Activated CD4-positive, alpha-beta T cell treated with anti-CD3 and anti-CD28 coated beads, Interleukin-2, amount 10 ng/mL, durations not matched to agents 24 days and 14 days (primary cell): ENCODE measurements at places on chromosomes 12 and 14. TPM values are rescaled to one million over a fixed set of nuclear protein-coding genes. Genes with fewer than 3 reads are reported as not detected.

- DNase-seq = no peak
Measured at GRCh38 chr12:23888396-23889068, 60.9 kb downstream of the SOX5 start.

DNA sequence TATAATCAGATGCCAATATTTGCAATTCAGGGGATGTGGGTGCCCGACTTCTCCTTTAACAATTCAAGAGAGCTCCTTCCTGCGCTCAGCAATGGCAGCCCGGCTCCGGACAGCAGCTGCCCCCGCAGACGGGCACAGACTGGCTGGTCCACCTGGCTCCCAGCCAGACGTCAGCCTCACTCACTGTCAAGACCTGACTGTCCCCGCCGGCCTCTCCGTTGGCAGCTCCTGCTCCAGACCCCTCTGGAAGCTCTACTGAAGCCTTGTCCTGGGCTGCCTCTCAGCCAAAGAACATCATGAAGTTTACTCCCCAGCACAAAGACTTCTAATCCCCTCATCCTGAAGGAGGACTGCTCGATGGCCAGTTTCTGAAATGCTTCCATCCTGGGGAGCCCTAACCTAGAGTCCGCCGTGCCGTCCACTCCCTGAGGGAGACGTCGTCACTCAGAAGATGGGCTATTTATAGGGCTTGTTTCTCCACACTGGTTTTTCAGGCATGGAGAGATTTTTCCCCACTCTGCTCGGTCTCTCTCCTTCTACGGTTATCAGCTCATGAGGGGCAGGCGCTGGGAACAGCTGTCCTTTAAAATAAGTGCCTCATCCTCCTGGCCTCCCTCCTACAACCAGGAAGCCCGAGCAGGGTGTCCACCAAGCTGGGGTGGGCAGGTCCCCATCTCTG is 126.2 kb downstream of the RFLNA start:
- DNase-seq = no peak

- no peak for DNase-seq
Measured at GRCh38 chr12:121778567-121779421, 14.7 kb downstream of the RHOF start.

DNA sequence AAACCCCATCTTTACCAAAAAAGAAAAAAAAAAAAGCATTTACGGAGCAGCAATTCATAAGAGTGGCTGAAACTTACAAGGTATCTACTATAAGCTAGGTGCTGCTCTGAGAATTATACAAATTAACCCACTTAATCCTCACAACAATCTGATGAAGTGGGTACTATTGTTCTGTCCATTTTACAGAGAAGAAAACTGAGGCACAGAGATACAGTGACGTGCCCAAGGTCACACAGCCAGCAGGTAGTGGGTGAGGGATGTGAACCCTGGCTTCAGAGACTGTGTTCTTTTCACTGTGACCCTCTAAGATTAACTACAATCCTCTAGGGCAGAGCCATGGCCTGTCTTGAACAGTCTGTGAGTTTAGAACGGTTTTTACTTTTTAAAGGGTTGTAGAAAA is 3.3 kb downstream of the DDX54 start:
- DNase-seq = no peak

- DNase-seq = no peak
Measured at GRCh38 chr12:122111089-122111641, 32.6 kb downstream of the MLXIP start.

GRCh38 chr14:43476822-43477221 is 1030.3 kb downstream of the FSCB start:
- no peak for DNase-seq

DNA sequence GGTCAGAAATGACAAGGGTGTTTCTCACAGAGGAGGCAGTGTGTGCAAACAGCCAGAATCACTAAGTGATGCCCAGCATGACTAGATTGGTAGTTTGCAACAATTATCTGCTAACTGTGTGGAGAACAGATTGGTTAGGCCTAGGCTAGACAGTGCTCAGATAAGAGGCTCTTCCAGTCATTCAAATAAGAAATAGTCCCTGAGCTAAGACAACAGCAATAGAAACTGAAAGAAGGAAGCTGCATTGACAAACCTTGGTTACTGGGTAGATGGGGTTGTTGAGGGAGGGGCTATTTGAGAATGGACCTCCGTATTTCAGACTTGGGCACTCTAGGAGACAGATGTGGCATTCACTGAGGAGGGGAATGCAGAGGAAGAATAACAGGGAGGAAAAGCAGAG is 255.0 kb upstream of the NPAS3 start:
- no peak for DNase-seq

DNA sequence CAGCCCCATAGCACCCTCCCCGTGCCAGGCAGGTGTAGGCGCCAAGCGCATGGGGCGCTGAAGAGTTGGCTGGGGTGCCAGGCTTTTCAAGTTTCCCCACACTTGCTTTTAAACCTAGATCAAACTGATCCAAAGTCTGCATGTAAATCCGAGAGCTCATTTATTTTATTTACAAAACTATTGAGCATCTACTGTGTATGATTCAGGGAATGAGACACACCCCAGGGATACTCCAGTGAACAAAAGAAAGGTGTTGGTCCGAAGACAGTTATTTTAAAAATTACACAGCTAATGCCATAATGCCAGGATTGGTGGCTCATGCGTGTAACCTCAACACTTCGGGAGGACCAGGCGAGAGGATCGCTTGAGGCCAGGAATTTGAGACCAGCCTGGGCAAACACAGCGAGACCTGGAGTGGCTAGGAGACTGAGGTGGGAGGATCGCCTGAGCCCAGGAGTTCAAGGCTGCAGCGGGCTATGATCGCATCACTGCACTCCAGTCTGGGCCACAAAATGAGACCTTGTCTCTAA is 780 bp upstream of the SLC41A2 start:
- no peak for DNase-seq

DNA sequence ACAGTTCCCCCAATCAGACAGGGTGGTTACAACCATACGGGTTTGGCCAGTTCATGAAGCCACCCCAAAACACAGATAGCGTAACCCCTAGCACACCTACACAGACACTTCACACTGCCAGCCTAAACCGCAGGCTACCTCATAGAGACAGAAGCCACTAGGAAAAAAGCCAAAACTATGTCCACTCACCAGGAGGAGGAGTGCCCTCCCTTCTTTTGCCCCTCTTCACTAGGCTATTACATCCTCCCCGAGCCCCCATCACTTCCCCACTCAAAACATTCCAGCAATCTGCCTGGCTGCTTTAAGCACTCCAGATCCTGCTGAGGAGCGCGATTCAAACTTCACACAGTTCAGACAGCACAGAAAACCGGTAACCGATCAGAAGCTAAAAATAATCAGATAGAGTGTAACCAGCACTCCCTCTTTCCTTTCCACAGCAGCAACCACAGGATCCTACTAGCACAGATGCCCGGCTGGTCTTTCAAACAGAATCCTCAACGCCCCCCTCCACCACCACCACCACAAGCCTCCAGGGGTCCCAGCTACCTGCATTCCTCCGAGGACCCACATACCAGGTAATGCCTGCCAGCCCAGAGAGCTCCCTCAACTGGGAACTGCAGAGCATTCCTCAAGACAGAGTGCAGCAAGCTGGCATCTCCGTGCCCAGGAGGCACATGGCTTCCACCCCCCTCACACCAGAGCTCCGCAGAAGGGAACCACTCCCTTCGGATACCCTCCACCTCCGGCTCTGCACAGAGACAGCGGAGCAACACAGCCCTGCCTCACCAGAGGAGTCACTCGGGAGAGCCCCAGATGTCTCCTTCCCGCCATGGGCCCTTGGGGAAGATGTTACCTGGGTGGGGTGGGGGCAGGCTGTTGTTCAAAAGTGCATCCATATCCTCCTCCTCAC is 1.5 kb downstream of the CHD4 start:
- DNase-seq = peak; percentile 76

DNA sequence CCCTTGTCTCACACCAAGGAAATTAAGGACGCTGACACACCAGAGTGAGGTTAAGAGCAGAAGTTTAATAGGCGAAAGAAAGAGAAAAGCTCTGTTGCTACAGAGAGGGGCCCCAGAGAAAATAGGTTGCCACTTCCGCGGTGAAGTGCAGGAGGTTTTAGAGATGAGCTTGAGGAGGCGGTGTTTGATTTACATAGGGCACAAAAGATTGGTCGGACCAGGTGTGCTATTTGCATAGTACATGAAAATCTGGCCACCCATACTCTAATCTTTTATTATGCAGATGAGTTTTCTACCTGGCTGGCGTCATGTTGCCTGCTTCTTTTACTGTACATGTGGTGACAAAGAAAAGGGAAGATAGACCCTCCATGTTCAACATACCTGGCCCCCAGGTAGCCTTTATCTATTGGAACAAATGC is 23.3 kb upstream of the MYF6 start:
- no peak for DNase-seq

GRCh38 chr12:57185403-57185802 is 31.2 kb upstream of the NXPH4 start:
- DNase-seq = no peak

The CD163 gene
- total RNA-seq = not detected in 2 replicates

The STAC3 gene
- total RNA-seq = 4.9 and 5.5 TPM in 2 replicates

The FOXJ2 gene
- 18.5 and 18.6 TPM in 2 replicates for total RNA-seq

The HOXC6 gene
- total RNA-seq = not detected in 2 replicates

The CORO1C gene
- 64.6 and 70.1 TPM in 2 replicates for total RNA-seq
